Fibroblast of the aortic adventitia (primary cell): ENCODE measurements at places on chromosomes 2 and 18. TPM values are rescaled to one million over a fixed set of nuclear protein-coding genes. Genes with fewer than 3 reads are reported as not detected.

Gene RDH14
- total RNA-seq, result 34.5 and 40.5 TPM in 2 replicates

Gene OTOF
- not detected in 2 replicates for total RNA-seq

Gene CPS1
- 24.6 and 35.7 TPM in 2 replicates for total RNA-seq

Gene PROKR1
- total RNA-seq, result not detected in 2 replicates

Gene RAB6C
- total RNA-seq, result not detected in 2 replicates

Gene IHH
- total RNA-seq, result 0.09 TPM in 1 of 2 replicates, not detected in the other

Gene CHPF
- 62.4 and 271 TPM in 2 replicates for total RNA-seq

Gene LIMS4
- 4.7 and 6.1 TPM in 2 replicates for total RNA-seq

Gene BOK
- 15.3 and 21.4 TPM in 2 replicates for total RNA-seq

Gene IL1F10
- total RNA-seq, result not detected in 2 replicates

Gene ITM2C
- total RNA-seq, result 26.5 and 38.1 TPM in 2 replicates

Gene GKN2
- not detected in 2 replicates for total RNA-seq

Gene CCL20
- not detected in 2 replicates for total RNA-seq

Gene ACMSD
- total RNA-seq, result not detected in 2 replicates

Gene IL18R1
- 4.7 and 6.8 TPM in 2 replicates for total RNA-seq

Gene SKOR2
- total RNA-seq, result not detected in 2 replicates

Gene OR6B2
- not detected in 2 replicates for total RNA-seq
